Stimulated activated CD8-positive, alpha-beta memory T cell treated with anti-CD3 and anti-CD28 coated beads, Interleukin-7, amount 100 ng/mL, for 48 hours (primary cell): ENCODE measurements at places on chromosomes 16 and 17.

- DNase-seq: no peak
Measured at GRCh38 chr17:5416901-5417300, 2.6 kb downstream of the NUP88 start.

GRCh38 chr16:72302332-72302731 is 130.4 kb upstream of the PMFBP1 start:
- DNase-seq: no peak

GRCh38 chr16:77289331-77289809 is 90.2 kb downstream of the SYCE1L start:
- no peak for DNase-seq

- no peak for DNase-seq
Measured at GRCh38 chr17:5097101-5097834, 14.4 kb downstream of the ZNF232 start.

DNA sequence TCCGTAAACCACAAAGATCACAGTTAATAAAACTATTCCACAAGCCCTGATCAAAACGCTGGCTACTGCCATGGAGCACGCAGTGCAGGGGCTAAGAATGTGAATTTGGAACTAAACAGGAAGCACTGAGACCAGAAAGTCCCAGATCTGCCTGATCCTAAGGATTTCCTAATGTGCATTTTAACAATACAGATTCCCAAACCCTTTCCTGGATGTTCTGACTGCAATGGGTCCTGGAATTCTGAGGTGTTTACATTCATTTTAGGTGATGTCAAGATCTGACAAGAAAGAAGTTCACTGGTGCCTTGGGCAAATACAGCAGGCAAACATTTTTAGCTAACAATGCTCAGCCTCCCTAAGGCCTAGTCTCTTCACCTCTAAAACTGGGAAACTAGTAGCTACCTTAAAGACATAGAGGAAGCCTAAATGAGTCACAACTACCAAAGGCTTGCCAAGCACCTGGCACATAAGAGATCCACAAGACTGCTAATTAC is 10.3 kb downstream of the NSMCE1 start:
- no peak for DNase-seq

- no peak for DNase-seq
Measured at GRCh38 chr16:49458656-49459445, 85.2 kb downstream of the C16orf78 start.

DNA sequence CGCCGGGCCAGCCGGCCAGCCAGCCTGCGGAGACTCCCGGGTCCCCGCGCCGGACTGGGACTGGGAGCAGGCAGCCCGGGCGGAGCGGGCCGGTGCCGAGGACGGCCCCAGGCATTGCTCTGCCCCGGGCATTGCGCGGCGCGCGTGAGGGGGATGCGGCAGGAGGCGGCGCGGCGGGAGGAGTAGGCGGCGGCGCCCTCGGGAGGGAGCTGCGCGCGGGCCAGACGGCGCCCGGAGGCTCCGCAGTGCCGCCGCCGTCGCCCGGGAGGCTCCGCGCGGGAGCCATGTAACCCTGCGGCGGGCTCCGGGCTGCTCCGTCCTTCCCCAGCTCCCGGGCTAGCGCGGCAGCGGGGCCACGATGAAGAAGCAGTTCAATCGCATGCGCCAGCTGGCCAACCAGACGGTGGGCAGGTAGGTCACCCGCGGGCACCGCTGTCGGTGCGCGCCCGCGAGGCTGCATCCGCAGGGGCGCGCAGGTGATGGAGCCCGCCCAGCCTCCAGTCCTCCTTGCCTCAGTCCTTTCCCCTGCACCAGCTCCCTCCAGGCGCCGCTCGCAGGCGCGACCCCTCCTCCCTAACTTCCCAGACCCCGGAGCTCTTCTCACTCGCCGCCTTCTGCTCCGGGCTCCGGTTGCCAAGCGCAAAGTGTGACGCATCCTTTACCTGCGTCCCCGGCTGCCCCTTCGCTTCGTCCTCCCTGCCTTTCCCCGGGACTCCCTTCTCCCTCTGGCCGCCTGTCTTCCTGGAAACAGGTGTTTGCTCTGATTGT is at the start of gene ARHGAP44:
Gene ARHGAP44, plus strand, starts transcription at position 18 of the 768 bp plus-strand sequence. Its CDS starts 341 bp downstream, at position 359.
- DNase-seq: no peak

DNA sequence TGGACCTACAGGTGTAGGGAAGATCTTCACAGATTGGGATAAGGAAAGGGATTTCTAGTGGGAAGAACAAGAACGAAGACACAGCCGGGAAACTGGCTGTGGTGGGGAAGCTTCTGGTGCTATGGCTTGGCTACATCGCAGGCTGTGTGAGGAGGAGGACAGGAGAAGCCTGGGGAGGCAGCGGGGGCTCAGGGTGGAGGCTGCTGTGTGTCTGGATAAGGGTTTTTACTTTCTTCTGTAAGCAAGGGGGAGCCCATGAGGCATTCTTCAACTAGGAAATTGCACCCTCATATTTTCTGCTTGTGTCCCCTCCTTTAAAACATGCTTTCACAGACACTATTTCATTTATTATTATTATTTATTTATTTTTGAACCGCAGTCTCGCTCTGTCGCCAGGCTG is 2.9 kb upstream of the RHBDF2 start:
- no peak for DNase-seq

DNA sequence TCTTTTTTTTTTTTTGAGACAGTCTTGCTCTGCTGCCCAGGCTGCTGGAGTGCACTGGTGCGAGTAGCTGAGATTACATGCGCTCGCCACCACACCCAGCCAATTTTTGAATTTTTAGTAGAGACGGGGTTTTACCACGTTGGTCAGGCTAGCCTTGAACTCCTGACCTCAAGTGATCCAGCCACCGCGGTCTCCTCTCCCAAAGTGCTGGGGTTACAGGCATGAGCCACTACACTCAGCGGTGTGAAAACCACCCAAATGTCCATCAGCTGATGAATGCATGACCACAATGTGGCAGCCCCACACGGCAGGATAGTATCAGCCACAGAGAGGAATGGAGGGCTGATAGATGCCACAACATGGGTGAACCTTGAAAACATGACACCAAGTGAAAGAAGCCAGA is 2.1 kb downstream of the P2RX5 start:
- peak; percentile 62 for DNase-seq

DNA sequence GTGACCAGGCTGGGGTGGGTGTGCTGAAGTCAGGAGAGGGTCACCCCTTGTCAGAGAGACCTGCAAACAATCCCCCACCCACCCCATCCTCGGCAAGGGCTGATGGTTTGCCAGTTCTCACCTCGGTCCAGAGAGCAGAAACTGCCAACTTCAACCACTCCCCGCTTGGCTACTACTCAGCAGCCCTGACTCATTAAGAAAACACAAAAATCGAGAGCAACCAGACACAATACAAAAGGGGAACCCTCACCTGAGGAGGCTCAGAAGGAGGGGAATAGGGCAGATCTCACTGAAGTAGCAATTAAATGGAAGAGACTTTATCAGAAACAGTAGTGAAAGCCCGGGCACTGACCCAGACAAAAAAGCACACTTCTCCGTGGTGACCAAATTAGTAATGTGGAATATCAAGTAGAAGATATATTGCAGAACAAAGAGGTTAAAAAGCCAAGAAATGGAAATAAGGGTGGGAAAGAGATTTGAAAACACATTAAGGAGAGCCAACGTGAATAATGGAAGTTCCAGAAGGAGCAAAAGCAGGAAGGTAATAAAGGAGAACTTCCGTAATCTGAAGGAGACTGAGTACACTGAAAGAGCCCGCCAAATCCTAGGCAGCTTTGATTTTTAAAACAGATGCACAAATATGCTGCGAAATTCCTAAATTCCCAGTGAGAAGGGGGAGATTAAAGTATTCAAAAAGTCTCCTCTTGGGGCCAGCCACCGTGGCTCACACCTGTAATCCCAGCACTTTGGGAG is 23.6 kb downstream of the CENPV start:
- DNase-seq: no peak

DNA sequence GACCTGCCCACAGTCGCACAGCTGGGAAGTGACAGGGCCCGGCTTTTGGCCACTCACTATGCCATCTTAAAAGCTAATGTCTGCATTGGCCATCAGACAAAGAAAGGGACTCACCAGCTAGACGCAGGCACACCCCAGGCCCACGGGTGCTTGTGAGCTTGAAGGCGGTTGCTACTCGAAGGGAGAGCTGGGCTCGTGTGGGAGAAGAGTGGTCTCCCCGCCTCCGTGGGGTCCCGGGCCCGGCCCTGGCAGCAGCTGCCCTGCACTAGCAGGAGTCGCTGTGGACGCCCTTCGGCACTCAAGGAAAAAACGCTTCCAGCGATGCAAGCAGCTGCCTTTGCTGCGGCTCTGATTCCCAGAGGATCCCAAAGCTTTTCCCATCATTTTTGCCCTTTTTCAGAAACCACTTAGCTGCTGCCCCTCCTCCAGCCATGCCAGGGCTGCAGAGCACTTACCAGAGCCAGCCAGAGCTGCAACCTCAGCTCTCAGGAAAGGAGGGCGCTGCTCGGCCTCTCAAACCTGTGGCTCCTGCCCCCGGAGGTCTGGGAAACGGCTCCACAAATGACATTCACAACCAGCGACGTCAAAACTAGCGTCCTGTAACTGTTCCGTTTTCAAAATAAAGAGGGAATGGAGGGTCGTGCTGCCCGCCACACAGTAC is 12.3 kb downstream of the TRPV1 start:
- DNase-seq: no peak

DNA sequence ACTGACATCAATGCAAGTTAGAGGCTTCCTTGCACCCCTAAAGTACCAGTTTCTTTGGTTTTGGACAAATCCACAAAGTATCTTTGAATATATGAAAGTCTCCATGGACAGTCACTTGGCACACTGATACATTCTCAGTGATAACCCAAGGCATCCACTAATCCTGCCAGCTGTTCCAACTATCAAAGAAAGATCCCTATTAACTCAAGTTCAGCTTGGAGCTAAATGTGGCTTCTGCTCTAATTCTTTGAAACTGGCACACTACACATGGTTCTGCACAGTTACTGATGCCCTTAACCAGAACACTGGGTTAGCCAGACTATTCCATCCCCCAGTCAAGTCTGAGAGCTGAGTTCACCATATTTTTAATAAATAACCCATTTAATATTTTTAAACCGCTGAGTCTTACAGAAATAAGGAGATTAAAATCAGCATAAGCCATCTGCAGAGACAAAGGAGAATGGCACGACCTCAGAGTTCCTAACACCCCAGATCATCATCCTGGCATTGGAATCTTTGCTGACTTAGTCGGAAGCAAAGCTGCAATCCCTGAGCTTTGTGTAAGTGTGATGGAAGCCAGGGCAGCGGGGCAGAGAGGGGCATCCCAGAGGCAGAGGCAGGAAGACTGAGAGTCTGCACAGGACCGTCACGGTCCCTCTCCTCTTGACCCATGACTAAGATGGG is 6.3 kb downstream of the CACNG1 start:
- no peak for DNase-seq

- no peak for DNase-seq
Measured at GRCh38 chr16:3612510-3613466, 1.4 kb upstream of the SLX4 start.

GRCh38 chr17:83062011-83062817 is 17.2 kb upstream of the METRNL start:
- DNase-seq: no peak

- no peak for DNase-seq
Measured at GRCh38 chr16:12327971-12328726, 351.6 kb downstream of the SNX29 start.
